ENCODE measurements at places on chromosomes 12 and 14. TPM values are rescaled to one million over a fixed set of nuclear protein-coding genes. Genes with fewer than 3 reads are reported as not detected.
A peak's percentile ranks its signal among the peaks of the same experiment; 100 is the strongest.

The SYT10 gene
- total RNA-seq = 0.08 TPM

The MYRFL gene
- total RNA-seq = not detected

The KRT7 gene
- total RNA-seq = 14.7 TPM

- no peak overlapping the region for H3K4me3 ChIP-seq
- peaks cover 10% of the 10 kb centered on the region for H3K4me1 ChIP-seq
- no peak for DNase-seq
- no peaks in the 10 kb centered on the region for H3K36me3 ChIP-seq
- no peaks in the 10 kb centered on the region for H3K27me3 ChIP-seq
These were observed 178.8 kb downstream of the ESR2 start for GRCh38 chr14:64115401-64115800.

DNA sequence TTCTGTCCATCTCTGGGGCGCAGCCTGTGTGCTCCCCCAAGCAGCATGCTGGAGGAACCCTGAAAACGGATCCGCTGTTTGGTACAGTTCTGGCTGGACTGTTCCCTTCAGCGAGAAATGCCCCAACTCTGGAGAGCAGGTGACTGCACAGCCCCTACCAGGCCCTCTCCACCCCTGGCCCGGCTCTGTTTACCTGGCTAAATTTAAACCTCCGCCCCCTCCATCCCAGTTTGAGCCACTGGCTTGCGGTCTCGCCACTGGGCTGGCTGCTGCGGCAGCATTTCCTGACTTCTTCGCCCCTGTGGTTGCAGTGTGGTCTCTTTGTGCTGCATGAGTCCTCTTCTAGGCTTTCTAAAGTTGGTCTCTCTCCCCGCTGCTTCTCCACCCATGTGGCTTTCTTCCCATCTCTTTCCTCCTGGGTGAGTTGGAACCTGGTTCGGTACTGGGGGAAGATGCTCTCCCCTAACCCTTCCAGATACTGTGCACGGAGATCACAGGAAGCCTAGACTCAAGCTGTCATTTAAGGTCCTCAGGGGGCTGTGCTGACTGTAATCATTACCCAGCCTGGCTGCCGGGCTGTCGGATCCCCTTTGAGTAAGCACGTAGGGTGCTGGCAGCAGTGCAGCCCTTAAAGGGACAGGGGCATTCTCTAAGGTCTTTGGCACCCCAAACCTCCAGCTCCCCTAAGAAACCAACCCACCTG lies 60.6 kb downstream of the FBXL14 start:
- no peaks in the 10 kb centered on the region for H3K27me3 ChIP-seq
- DNase-seq = no peak
- H3K27ac ChIP-seq = no peak overlapping the region
- no peaks in the 10 kb centered on the region for H3K36me3 ChIP-seq
- no peak overlapping the region for H3K4me3 ChIP-seq

DNA sequence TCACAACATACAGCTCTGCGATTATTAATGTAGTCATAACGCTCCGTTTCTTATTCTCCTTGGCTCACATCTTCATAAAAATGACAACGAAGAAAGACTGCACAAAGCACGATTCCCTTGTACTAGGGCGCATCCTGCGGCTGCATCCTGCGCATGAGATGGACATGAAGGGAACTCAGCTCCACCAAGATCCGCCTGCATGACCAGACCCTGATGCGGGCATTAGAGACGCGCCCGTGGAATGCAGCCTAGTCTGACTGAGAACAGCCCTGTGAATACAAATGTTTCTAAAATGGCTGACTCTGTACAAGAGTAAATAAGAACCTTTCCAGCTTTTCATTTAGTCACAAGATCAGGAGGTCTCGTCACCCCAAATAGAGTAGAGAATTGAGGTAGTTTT lies 422.2 kb downstream of the NOVA1 start:
- H3K27me3 ChIP-seq = no peaks in the 10 kb centered on the region
- no peak overlapping the region for H3K4me3 ChIP-seq
- DNase-seq = no peak
- H3K4me1 ChIP-seq = no peaks in the 10 kb centered on the region

DNA sequence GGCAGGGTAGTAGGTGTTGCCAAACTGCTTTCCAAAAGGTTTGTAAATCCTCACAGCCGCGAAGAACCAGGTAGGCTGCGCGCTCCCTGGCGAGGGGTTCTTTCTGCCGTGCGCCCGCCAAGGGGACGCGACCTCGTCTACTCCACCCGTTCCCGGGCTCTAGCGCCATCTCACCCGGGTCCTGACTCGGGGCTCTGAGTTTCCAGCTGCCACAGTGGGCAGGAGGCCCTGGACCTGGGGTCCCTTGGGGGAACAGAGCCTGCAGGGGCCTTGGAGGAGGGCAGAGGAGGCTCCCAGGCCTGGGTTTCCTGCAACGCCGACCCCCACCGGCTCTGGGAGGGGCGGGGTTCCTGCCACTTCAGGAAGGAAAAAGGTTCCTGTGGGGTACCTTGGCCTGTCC lies 706 bp downstream of the ANHX start:
- DNase-seq = no peak
- no peak overlapping the region for H3K4me3 ChIP-seq
- H3K27ac ChIP-seq = no peak overlapping the region
- no peaks in the 10 kb centered on the region for H3K27me3 ChIP-seq
- no peaks in the 10 kb centered on the region for H3K36me3 ChIP-seq

GRCh38 chr12:15701206-15701605 lies 88.0 kb downstream of the EPS8 start:
- H3K36me3 ChIP-seq = no peaks in the 10 kb centered on the region
- DNase-seq = no peak
- no peaks in the 10 kb centered on the region for H3K27me3 ChIP-seq
- peak overlapping the region; percentile 54 for H3K27ac ChIP-seq
- no peak overlapping the region for H3K4me3 ChIP-seq

- H3K27ac ChIP-seq = no peak overlapping the region
- peaks cover 9% of the 10 kb centered on the region for H3K36me3 ChIP-seq
- no peaks in the 10 kb centered on the region for H3K27me3 ChIP-seq
- no peaks in the 10 kb centered on the region for H3K4me1 ChIP-seq
- no peak for DNase-seq
- no peak overlapping the region for H3K4me3 ChIP-seq
These were observed 68.2 kb downstream of the USP15 start for GRCh38 chr12:62328296-62328921.

- no peak for DNase-seq
- no peaks in the 10 kb centered on the region for H3K36me3 ChIP-seq
- no peak overlapping the region for H3K4me3 ChIP-seq
- H3K27ac ChIP-seq = no peak overlapping the region
- no peaks in the 10 kb centered on the region for H3K27me3 ChIP-seq
These were observed 53.5 kb upstream of the PLEKHG6 start for GRCh38 chr12:6257007-6257406.

- DNase-seq = no peak
- no peaks in the 10 kb centered on the region for H3K4me1 ChIP-seq
These were observed 86.5 kb downstream of the TBX5 start for GRCh38 chr12:114319422-114319821.

- H3K27ac ChIP-seq = no peak overlapping the region
- no peaks in the 10 kb centered on the region for H3K36me3 ChIP-seq
- H3K27me3 ChIP-seq = no peaks in the 10 kb centered on the region
- no peak overlapping the region for H3K4me3 ChIP-seq
- no peak for DNase-seq
- no peaks in the 10 kb centered on the region for H3K4me1 ChIP-seq
These were observed 28.7 kb upstream of the P2RX4 start for GRCh38 chr12:121181181-121181580.

DNA sequence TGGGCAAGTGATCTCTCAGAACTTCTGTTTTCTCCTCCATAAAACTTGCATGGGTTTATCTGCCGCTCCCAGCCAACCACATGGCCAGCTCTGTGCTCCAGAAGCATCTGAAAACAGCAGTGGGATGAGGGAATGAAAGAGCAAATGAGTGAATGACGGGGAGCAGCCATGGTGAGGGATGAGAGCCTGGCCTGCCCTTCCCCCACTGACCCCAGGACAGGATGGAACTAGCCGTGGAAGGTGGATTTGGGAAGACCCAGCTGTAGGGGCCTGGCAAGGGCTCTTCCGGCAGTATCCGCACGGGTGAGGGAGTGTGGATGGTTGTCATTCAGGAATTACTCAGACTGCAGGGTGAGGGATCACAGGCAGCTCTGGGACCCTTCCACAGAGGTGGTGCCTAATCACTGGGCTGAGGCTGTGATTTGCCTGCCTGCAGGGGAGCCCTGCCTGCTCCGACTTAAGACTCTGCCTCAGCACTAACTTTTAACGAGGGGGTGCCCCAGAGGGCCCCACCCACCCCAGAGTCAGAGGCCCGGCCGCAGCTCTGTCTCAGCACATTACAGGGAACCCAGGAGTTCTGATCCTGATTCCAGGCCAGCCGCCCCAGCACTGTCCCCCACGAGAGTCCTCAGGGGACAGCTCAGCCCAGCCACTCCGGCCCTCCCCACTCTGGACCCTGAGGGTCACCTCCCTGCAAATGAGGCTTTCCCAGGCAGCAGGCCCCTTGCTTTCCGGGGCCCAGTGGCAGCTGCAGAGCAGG lies 136.8 kb upstream of the C14orf180 start:
- DNase-seq = peak; percentile 47
- H3K27ac ChIP-seq = no peak overlapping the region
- no peaks in the 10 kb centered on the region for H3K36me3 ChIP-seq
- no peaks in the 10 kb centered on the region for H3K27me3 ChIP-seq

- no peaks in the 10 kb centered on the region for H3K27me3 ChIP-seq
- H3K4me3 ChIP-seq = no peak overlapping the region
- no peak for DNase-seq
- H3K4me1 ChIP-seq = no peaks in the 10 kb centered on the region
These were observed 3.6 kb upstream of the BRMS1L start for GRCh38 chr14:35822501-35822900.

DNA sequence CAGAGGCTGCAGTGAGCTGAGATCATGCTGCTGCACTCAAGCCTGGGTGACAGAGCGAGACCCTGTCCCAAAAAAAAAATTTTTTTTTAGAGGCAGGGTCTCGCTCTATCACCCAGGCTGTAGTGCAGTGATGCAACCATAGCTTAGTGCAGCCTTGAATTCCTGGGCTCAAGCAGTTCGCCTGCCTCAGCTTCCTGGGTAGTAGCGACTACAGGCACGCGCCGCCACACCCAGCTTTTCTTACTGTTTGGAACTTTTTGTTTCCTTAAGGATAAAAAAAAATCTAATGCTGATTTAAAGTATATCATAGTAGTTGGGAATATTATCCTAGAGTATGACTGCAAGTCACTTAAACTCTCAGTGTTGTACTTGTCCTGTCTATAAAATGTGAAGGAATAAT lies 7.2 kb downstream of the TMEM19 start:
- no peaks in the 10 kb centered on the region for H3K4me1 ChIP-seq
- DNase-seq = no peak
- no peak overlapping the region for H3K4me3 ChIP-seq
- H3K27me3 ChIP-seq = no peaks in the 10 kb centered on the region
- no peak overlapping the region for H3K27ac ChIP-seq

DNA sequence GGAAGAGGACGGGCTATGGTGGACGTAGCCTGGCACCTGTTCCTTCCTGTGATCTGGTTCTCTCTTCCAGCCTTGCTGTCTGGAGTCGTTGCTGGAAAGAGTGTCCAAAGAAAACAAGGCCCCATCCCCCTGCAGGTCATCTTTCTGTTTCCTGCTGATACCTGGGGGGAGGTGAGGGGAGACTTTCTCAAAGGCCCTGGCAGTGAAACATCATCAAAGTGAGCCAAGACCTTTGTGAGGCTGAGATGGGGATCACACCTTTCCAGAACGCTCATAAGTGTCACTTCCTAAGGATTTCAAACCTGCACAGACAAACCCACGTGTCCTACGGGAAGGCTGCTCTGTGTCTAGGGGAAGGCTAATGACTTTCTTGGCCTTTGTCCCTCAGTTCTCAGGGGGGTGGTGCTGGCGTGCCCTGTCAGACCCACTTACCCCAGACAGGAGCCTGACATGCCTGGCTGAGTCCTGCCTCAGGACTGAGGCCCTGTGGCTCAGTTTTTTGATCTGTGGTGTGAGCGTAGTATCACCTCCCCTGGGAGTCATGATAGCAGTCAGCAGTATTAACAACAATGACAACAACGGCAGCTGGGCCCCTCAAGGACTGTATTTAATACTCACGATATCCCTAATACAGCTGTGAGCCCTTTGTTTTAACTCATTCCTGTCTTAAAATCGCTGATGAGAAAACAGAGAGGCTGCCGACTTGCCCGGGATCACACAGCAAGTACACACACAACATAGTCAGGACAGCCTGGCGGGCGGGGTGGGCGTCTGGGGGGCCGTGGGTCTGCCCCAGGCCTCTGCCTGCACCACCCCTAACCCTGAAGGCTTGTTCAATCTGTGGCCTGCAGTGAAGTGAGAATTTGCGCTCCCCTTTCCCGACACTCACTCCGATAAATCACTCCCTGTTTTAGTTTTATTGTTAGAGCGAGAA lies 235.2 kb downstream of the SLC41A2 start:
- no peak overlapping the region for H3K4me3 ChIP-seq
- no peaks in the 10 kb centered on the region for H3K27me3 ChIP-seq

- no peaks in the 10 kb centered on the region for H3K27me3 ChIP-seq
- H3K4me3 ChIP-seq = no peak overlapping the region
- H3K36me3 ChIP-seq = no peaks in the 10 kb centered on the region
- H3K4me1 ChIP-seq = no peaks in the 10 kb centered on the region
These were observed 39.1 kb upstream of the HIGD1C start for GRCh38 chr12:50913224-50913623.

GRCh38 chr12:66269757-66270383 lies 32.4 kb upstream of the HELB start:
- H3K4me3 ChIP-seq = no peak overlapping the region
- no peak overlapping the region for H3K27ac ChIP-seq
- H3K4me1 ChIP-seq = no peaks in the 10 kb centered on the region
- no peak for DNase-seq

GRCh38 chr12:113724794-113725556 lies 241.2 kb downstream of the RBM19 start:
- DNase-seq = no peak
- no peaks in the 10 kb centered on the region for H3K4me1 ChIP-seq
- H3K27me3 ChIP-seq = no peaks in the 10 kb centered on the region
- no peak overlapping the region for H3K27ac ChIP-seq
- H3K4me3 ChIP-seq = no peak overlapping the region

DNA sequence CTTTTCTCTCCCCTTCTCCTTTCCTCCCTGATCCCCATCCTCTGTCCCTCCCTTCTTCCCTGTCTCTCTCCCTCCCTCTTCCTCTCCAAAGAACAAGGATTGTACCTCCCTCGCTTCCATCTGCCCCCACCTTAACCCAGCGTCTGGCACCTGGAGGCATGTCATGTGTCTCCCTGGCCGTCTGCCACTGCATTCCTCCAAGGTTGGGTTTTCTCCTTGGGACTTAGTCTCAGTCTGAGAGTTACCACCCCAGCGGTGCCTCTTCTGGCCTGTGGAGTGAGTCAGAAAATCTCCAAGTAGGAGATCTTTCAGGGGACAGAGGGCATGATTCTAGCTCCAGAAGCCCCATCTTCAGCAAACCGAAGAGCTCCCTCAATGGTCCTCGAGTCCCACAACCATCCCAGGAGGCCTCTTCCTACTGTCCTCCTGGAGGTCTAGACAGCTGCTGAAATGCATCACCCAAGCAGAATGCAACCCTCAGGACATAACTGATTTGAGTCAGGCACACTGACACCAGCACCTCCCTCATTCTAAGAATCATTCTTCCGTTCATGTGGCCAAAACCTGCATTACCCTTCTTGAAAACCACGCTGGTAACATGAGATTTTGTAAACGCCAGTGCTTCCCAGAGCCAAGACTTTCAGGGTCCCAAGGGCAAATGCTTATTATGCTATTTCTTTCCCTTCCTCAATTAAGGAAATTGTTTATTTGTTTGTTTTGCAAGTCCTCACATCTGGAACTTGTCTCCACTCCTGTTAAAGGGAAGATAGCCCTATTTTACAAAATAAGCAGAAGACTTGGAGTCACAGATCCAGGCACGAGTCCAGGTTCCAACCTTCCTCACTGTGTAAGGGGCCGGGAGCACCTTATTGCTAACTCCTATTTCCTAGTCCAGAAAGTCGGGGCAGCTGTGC lies 463.2 kb downstream of the BCL11B start:
- H3K27me3 ChIP-seq = no peaks in the 10 kb centered on the region
- H3K4me1 ChIP-seq = no peaks in the 10 kb centered on the region
- H3K4me3 ChIP-seq = no peak overlapping the region
- H3K36me3 ChIP-seq = no peaks in the 10 kb centered on the region

Data from right atrium auricular region (tissue), 2 donors.